Activated CD4-positive, alpha-beta T cell treated with anti-CD3 and anti-CD28 coated beads, Interleukin-2, amount 50 U/mL, for 24 hours (primary cell): ENCODE measurements at places on chromosomes 7 and 10.

- no peak for DNase-seq
Measured at GRCh38 chr10:3850999-3851937, 66.3 kb upstream of the KLF6 start.

DNA sequence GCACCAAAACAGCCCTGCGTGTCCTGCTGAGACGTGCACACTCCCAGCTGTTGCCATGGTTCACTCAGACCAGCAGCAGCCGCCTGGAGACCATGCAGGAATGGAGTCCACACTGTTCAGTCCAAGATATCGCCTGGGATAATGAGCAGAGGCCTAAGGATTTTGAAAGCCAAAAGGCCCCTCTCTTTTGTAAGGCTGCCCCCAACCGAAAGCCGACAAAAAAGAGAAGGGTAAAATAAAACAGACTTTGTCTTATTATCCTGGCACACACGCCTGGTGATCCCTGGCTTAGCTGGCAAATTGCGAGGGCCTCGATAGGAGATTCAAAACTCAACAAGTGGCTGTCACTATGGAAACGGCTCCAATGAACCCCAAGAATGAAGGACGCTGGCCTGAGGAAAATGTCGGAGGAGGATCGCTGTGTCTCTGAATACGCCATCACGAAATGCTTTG is 263.6 kb downstream of the SKIDA1 start:
- DNase-seq: no peak

GRCh38 chr10:110529596-110530011 is 31.9 kb downstream of the DUSP5 start:
- DNase-seq: no peak

- no peak for DNase-seq
Measured at GRCh38 chr7:100127866-100128636, 1.3 kb downstream of the MBLAC1 start.

DNA sequence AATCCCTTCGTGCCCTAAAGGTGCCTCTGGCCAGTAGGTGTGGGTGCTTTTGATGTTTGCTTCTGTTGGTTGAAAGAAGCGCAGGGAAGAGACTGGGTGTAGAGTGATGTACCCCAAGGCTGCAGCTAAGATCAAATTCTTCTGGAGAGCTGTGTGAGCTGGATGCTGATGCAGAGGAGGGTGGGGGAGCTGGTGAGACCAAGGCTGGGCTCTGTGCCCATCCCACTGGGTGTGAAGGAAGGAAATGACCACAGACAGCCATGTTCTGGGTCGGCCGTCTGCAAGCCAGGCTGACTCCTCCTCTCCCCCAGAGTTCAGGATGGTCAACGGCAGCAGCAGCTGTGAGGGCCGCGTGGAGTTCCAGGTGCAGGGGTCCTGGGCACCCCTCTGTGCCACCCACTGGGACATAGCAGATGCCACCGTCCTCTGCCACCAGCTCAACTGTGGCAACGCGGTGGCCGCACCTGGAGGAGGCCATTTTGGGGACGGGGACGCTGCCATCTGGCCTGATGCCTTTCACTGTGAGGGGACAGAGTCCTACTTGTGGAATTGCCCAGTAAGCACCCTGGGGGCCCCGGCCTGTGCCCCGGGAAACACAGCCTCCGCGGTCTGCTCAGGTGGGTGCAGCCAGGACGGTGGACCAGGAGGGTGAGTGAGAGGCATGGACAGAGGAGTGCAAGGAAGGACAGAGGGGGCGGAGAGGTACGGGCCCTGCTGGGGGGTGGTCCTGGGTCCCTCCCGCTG is 5.1 kb downstream of the SCART1 start:
- no peak for DNase-seq

DNA sequence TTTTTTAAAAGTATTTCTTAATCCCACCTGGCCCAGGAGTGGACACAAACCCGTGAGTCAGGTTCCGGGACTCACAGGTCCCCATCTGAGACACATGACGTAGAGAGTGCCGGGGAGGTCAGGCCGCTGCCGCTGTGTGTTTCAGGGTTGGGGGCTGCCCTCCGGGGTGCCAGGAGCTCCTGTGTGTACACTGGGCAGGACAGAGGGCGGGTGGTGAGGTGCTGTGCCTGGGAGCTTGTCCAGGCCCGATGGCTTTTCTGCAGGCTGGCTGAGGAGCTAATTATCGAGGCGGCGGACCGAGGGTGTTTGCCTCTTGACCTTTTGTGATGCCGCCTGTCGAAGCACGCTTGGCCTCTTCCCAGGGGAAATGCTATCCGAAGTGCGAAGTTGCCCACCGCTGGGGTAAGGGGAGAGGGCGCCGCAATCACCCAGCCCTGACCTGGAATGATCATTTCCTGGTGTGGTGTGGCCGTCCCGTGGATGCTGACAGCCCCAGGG is 42.1 kb downstream of the FOXL3 start:
- DNase-seq: no peak

GRCh38 chr7:1642291-1642731 is 27.8 kb upstream of the ELFN1 start:
- no peak for DNase-seq

DNA sequence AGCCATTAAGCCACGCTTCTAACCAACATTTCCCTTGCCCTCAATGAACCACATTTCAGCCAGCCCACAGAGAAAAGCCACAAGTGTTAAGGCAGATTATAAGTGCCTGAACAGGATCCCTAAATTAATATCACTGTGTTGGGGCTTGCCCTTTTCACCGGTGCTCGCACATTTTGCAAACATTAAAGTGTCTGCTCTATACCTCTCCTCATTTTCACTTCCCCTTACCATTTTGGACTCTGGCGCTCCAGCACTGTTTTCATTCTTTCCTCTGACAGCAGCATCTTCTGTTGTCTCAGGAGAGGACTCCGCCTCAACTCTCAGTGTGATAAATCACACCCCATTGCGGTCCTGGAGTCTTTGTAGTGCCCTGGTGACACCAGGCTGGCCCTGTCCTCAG is 274.2 kb downstream of the BAMBI start:
- DNase-seq: no peak

GRCh38 chr7:88395715-88396114 is 89.0 kb upstream of the STEAP4 start:
- no peak for DNase-seq

GRCh38 chr7:105580022-105580740 is 1.1 kb downstream of the EFCAB10 start:
- no peak for DNase-seq
